CD4-positive, alpha-beta T cell treated with Interleukin-6 for 4 hours (primary cell): ENCODE measurements at places on chromosomes 11 and 22.

DNA sequence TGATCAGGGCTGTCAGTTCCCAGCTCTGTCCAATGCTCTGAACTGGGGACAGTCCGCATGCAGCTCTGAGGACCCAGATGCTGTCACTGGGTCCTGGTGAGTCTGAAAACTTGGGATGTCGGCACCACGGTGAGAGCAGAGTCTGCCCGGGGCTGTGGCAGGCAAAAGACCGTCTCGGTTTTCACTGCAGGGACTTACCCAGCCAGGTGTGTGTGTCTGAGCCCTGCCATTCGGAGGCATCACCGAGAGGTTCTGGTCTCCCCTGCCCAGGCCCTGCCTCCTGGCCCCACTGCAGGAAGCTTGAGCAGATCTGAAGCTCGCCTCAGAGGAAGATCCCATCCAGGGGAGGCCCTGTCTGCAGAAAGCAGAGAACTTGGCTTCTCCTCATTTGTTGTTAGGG, 5.2 kb downstream of the TP53AIP1 start:
- no peak for DNase-seq

GRCh38 chr11:26088391-26088790, 243.5 kb upstream of the ANO3 start:
- DNase-seq = no peak

DNA sequence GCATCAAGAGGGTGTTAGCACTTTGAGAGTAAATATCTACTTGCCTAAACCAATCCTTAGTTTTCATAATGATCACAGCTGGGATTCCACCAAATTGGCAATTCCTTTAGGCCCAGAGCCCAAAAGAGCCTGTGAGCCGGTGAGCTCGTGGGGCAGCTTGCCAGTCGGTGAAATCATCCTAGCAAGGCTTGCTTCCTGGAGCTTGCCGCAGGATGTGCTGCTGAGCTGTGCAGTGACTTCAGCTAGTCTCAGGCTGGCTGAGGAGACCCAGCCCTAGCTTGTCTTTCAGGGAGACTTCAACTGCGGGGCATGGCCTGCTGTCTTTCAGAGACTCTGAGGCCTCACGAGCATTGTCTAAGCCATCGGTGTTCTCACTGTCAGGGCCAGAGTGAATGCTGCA, 73.6 kb upstream of the SUSD2 start:
- DNase-seq = no peak

DNA sequence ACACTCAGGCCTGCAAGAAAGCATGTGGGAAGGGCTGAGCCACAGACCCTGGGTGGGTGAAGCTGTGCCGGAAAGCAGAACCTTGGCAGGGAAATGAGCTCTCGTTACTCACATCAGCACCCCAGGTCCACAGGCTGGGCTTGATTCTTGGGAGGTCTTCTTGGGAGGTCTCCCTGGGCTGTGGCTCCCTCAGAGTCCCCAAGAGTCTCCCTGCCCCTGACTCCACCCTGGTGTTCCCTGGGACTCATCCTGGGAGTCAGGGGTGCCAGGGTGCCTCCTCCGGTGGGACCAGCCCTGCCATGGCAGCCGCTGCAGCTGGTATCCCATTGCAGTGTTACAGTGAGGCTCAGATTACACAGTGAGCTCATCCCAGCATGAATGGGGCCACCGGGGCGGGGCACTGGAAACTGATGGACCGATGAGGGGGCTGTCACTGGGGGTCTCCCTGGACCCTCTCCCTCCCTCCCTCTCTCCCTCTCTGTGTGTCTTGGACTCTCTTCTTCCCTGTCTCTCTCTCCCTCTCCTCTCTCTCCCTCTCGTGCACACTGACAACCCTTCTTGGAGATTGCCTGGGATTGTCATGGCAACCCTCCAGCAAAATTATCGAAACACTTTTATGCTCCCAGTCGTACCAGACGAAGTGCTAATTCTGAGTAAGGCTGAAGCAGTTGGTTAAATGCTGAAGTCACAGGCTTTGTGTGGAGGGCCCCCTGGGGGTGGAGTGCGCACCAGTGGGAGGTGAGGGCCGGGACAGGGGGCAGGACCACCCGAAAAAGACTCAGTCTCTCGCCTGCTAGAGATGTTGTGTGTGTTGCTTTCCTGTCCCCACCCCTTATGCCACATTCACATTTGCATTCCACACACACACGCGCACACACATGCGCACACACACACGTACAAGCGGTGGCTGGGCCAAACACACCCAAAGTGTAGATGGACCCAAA, 8.6 kb upstream of the C11orf96 start:
- no peak for DNase-seq

DNA sequence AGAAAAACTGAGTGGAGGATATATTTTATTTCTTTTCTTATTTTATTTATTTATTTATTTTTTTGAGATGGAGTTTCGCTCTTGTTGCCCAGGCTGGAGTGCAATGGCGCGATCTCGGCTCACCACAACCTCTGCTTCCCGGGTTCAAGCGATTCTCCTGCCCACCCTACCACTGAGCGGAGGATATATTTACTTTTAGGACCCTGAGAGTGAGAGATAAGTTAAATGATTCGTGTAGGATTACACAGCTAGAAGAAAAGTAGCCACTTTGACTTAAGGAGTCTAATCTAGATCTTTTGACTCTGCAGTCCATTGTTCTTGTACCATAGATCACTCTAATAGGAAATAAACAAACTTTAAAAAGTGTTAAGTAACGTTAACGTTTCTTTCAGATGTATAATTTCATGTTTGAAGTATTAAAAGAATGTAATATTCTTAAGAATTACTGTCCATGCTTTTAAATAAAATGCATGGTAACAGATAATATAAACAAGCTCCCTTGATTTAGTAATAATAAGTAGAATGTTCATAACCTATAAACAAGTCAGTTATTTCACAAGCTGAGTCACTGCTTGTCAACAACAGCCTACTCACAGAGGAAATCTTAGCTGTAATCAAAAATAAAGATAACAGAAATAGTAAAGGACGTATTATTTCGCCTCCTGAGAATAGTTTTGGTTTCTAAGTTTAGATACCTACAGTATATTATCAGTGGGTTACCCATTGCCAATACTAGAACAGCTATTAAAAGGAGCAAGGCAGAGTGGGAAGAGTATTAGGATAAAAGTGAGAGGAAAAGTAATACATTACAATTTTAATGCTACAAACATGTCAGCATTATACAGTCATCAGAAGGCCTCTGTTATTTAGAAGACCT, 18.6 kb downstream of the USP47 start:
- no peak for DNase-seq

- no peak for DNase-seq
Observed at GRCh38 chr11:8948886-8949285, 6.1 kb upstream of the ASCL3 start.

DNA sequence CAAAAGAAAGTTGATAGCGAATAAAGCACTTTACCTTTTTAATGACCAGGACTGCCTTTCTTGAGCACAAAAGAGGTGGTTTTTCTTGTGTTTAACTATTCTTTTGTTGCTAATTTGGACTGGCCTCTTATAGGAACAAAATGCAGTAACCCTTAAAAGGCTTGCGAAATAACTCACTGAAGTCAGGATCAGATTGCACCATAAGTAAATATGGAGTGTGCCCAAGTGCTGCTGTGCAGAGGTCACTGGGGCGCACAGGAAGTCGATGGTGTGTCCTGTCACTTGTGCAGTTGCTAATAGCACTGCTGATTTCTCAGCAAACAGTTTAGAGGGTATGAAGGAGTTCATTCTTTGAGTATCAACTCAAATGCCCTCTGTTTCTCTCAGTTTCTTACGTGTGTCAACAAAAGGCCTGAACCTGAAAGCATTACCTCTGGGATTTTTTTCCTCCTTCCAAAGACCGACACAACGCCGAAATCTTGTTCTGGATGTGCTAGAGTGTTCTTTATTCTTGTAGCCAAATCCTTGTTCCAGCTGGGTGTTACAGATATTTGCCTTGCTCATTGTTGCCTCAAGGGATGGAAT, 71.3 kb downstream of the ATXN10 start:
- no peak for DNase-seq

- DNase-seq = peak; percentile 55
Observed at GRCh38 chr11:119373921-119374631, 7.4 kb downstream of the USP2 start.

GRCh38 chr11:22162756-22163155, 30.1 kb upstream of the ANO5 start:
- no peak for DNase-seq

DNA sequence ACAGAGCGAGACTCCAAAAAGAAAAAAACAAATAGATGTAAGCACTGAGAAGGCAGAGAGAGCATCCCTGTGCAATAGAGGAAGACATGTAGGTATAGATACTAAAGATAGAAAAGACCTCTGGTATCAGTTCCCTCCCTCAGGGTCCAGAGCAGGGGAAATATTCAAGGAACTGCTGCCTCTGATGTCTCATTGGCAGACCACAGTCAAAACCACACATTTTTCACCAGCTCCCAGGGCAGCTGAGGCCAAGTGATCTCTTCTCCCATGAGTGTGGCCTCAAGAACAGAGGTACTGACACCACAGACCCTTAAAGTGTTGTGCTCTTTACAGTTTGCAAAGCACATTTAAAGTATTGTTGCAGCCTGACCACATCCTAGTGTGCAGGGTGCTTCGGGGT, 288.5 kb downstream of the NTM start:
- DNase-seq = no peak

DNA sequence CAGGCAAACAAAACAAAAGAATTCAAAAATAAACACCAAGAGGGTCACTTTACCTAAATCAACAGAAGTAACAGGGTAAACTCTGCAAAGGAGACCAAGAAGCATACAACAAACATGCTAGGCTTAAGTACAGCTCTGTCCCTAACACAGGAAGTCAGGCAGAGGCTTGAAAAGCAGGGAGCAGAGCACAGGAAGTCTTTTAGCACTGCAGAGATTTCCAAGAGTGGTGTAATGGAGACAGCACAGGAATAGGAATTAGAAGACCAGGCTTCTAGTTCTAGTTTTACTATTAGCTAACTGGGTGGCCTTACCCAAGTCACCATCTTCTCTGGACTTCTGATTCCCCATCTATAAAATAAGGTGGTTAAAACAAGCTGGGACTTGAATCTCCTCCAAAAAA, 1.9 kb downstream of the RBFOX2 start:
- DNase-seq = no peak

DNA sequence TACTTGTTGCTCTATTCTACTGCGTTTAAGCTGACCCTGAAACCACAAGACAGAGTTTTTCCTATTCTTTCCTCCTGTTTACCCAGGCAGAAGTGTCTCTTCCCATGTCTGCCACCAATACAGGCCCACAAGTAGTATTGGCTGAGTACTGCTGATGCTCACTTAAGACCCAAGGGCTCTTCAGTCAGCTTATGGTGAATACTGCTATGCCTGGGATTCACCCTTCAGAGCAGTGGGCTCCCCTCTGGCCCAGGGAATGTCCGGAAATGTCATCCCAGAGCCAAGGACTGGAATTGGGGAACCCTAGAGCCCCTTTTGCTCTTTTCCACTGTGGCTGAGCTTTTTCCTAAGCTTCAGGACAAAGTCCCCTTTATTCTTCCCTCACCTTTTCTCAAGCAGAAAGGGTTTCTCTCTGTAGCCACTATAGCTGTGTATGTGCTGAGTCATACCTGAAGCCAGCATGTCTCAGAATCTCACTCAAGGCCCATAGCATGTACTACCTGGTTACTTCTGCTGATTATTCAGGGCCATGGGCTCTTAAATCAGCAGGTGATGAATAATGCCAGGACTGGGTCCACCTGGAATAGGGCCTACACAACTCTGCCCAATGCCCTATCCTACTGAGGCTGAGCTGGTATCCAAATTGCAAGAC, 745.8 kb upstream of the ANO5 start:
- DNase-seq = no peak

DNA sequence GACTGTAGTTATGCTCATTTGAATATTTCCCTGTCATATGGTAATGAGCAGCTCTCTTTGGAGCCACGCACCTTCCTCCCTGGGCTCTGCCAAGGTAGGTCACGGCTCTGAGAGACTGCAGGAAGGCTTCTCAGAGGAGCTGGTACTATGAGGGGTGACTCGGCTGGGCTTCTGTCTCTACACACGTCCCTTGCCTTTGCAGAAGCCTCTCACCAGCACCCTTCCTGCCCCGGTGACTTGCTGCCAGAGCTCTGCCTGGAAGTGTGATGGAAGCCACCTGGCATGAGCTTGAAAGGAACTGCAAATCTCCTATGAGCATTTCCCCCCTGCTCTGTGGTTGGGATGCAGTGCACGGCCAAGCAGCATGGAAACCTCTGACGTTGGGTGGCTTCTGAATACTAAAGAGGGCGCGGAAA, 74.2 kb downstream of the KIRREL3 start:
- no peak for DNase-seq

DNA sequence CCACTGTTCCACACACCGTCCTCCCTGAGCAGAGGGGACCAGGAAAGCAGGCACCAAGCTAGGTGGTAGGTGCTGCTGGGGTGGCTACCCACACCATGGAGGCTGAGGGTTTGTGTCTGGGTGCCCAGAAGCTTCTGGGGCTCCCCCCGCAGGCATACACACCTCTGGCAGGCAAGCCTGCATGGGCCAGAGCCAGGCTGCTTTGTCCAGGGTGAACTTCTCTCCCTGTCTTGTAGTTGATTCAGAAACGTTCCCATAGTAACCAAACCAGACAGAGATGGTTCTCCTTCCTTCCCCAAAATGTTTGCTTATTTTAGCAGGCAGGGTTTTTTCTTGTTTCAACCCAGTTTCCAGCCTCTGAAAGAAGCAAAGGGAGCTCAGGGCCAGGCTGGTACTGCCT, 40.9 kb upstream of the SUSD2 start:
- DNase-seq = no peak
